Choroid plexus epithelial cell (primary cell): ENCODE measurements at places on chromosomes 6 and 20.
A peak's percentile ranks its signal among the peaks of the same experiment; 100 is the strongest.

DNA sequence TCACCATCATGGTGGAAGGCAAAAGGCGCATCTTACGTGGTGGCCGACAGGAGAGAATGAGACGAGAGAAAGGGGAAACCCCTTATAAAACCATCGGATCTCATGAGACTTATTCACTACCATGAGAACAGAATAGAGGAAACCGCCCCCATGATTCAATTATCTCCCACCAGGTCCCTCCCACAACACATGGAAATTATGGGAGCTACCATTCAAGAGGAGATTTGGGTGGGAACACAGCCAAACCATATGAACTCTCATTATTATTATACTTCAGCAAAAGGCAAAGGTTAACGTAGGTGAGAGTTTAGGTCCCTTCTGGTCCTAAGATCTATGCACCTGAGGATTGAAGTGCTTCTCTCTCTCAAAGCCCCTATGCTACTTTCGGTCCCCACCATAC is 2.4 kb upstream of the PFDN4 start:
- no peak for DNase-seq

DNA sequence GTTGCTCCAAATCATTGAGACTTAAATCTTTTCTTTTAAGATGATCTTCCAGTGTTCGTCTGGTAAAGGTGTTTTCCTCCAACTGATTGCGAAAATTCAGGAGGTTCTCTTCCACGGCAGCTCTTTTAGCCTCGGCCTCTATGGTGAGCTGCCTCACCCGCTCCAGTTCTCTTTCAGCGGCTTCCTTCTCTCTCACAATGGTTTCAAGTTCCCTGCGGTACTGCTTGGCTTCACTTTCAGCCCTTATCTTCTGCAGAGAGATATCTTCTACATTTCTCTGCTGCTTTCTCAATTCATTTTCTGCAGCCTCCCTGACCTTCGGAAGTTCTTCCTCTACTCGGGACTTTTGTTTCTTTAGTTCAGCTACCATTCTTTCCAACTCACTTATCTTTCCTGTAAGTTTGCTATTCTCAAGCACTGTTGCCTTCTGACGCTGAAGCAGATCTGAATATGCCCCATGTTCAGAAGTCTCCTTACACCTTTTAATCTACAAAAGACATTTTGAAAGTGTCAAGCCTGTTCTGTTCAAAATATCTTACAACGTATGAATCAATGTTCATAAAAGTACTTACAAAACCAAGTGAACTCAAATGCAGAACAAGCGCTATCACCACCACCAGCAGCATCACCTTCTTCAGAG is 22.3 kb downstream of the DST start:
- no peak for DNase-seq

DNA sequence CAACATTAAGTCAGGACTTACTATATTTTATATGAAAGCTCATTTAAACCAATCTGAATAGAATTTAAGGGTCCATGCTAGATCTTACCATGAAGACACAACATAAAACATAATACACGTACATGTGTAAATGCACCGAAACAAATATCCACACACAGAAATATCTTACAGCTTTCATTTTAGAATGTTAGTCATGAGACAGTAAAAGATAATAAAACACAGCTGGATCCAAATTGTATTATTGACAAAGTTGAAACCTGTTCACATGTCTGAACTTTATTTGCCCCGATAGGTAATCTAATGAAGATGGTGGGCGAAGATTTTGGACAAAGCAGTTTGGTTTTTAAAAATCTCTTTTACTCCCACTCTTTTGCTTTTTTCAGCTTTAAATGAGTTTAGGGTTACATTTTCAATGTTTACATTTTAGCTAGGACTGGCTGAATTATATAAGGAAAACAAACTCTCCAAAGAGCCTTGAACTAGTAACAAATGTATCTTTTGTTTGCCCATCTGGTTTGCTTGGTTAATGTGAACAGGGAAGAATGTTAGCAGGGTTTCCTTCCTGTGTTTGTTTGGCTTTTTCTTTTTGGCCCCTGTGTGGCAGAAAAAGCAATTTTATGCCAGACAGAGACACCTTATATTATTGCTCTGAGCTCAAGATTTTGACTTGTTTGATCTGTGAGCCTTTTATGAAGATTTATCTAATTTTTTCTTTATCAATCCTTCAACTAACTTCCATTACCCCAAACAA is 5.1 kb upstream of the TMEM181 start:
- DNase-seq, result no peak

DNA sequence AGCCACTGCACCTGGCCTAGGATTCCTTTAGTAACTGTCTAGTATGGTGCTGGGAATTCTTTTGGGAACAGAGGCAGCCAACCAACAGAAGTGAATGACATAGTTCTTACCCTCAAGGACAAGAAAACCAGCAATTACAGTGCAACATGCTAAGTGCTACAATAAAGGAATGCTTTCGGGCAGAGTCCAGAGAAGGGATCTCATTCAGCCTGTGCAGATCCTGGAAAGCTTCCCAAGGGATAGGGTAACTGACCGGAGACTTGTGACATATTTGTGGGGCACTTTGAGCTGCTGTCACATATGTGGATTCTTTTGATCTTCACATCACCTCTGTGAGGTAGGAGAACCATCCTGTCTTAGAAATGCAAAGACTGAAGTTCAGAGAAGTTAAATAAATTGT is 46.8 kb downstream of the C6orf15 start:
- no peak for DNase-seq

- DNase-seq, result peak; percentile 80
Observed at GRCh38 chr6:116111552-116112528, 11.2 kb downstream of the NT5DC1 start.

DNA sequence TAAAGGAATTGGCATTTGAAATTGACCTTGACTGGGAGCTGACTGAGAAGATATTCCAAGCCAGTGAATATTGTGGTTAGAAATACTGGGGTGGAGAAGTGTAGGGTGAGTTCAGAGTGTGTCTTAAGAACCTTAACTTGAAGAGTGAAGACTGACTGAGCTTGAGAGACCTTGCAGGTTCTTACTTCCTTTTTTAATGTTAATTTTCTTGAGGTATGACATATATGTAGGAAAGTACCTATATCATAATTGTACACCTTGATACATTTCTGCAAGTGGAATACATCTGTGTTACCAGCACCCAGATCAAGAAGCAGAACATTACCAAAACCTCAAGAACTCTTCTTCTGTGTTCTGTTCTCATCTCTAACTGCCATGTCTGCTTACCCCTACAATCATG is 11.0 kb downstream of the DHX35 start:
- DNase-seq, result no peak

GRCh38 chr20:41005361-41005729 is 23.3 kb upstream of the TOP1 start:
- peak; percentile 98 for DNase-seq

DNA sequence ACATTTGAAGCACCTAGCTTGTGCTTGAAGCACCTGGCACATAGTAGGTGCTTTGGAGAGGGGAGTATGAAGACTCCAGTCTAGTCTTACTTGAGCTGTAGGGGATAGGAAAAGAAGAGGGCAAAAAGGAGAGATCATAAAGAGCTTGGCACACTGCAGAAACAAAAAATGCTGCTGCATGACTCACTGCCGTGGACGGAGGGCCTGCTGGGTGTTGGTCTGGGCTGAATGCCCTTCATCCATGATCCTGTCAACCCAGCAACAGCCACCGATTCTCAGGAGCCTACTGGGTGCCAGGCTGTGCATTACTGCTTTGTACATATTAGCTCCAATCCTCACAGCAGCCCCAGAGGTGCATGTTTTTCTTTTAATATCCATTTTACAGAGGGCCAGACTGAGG is 6.0 kb downstream of the PDYN start:
- peak; percentile 5 for DNase-seq
